ENCODE measurements at places on chromosomes 12 and 14.
A peak's percentile ranks its signal among the peaks of the same experiment; 100 is the strongest.

GRCh38 chr14:82755923-82756322, 1222.3 kb upstream of the SEL1L start:
- DNase-seq = no peak

GRCh38 chr14:64680714-64681065, 23.5 kb upstream of the PLEKHG3 start:
- no peak for DNase-seq

DNA sequence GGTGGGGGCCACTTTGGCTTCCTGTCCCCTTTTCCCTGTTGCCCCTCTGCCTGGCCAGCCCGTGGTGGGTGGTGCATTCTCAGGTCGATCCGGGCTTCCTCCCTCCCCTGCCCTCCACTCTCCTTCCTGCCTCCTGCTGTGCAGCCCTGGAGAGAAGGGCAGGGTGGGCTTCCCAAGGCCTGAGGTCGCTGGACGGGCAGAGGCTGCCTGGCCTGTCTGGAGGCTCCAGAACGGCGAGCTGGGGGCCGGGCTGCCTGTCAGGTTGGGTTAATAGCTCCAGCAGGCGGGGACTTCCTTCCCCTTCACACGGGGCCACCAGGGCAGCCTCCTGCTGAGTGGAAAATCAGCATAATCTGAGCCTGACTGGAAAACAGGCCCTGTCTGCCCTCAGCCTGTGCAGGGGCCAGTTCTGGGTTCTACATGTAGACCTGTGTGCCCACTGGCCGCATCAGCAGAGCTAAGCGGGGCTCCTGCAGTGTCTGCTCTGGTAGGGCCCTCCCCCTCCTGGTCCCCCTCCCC, 11.3 kb downstream of the KIF26A start:
- no peak for DNase-seq

- no peak for DNase-seq
Measured at GRCh38 chr12:55696796-55697462, 10.8 kb downstream of the ITGA7 start.

GRCh38 chr14:48751293-48751692, 834.9 kb downstream of the RPS29 start:
- no peak for DNase-seq

- peak; percentile 23 for DNase-seq
Measured at GRCh38 chr12:1838205-1838993, 18.0 kb downstream of the LRTM2 start.

- no peak for DNase-seq
Measured at GRCh38 chr12:24038211-24038997, 88.9 kb upstream of the SOX5 start.

DNA sequence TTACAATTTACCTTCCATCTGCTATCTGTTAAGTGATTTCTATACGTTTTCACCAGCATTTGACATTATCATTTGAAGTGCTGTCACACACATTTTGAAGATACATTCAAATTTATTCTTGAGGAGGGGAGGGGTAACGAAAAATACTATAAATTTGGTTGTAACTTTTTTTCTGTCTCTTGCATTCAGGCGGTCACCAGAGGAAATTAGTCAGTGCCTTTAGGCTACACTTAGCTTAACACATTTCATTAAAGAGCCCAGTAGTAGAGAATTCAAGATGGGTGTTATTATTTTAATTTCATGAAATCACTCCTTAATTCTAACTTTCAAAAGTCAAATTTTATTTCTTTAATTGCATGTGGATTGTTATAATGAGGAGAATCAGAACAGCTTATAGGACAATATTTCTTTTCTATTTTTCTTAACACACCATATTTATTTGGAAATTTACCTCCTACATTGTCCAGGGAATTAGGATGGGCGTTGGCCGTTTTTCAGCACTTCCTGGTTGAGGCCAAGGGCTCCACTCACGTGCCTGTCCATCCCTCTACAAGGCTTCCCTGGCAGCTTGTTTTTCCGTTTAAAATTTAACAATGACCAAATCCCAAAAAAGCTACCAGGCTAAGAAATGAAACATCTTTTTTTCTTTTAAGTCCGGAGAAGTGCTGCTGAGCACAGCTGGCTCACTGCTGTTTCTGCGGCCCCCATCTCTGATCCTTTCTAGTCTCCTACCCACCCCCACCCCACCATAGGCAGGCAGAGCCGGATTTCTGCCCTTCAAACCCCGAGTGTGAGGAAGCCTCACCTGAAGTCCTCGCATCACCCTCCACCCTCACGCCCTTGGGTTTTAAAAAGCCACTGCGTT, 1.1 kb upstream of the FAR2 start:
- no peak for DNase-seq

- no peak for DNase-seq
Measured at GRCh38 chr14:102778338-102779083, 1.3 kb downstream of the TRAF3 start.

- DNase-seq = no peak
Measured at GRCh38 chr12:79508622-79509021, 182.1 kb downstream of the PAWR start.

DNA sequence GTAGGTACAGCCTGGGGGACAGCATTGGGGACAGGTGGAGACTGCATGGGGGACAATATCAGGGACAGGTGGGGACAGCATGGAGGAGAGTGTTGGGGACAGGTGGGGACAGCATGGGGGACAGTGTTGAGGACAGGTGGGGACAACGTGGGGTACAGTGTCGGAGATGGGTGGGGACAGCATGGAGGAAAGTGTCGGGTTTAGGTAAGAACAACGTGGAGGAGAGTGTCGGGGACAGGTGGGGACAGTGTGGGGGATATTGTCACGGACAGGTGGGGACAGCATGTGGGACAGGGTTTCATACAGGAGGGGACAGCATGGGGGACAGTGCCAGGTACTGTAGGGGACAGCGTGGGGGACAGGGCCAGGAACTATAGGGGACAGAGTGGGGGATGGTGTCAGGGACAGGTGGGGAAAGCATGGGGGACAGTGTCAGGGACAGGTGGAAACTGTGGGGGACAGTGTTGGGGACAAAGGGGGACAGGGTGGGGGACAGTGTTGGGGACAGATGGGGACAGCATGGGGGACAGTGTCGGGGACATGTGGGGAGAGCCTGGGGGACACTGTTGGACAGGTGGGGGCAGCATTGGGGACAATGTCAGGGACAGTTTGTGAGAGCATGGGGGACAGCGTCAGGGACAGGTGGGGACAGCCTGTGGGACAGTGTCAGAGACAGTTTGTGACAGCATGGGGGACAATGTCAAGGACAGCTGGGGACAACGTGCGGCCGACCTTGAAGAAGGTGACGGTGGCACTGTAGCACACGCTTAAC, 213.1 kb downstream of the TMEM121 start:
- DNase-seq = peak; percentile 10

DNA sequence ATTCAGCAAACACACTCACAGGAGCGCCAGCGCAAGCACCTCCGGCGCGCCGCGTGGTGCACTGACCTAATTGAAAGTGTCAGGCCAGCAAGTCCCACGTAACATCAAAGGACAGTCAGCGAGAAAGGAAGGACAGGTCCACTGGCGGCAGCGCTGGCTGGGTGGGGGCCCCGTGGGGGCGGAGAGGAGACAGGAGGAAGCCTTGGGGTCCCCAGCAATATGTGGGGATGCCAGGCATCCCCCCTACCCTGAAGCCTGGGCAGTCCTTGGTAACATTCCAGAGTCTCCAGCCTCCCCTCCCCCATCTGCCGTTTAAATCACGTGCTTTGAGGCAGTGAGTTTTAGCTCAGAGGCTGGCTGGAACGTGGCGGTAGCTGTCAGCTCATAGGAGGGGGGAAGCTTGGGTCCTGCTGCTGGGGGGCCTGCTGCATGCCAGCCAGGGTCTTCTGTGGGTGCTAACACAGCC, 159.2 kb downstream of the CALM1 start:
- DNase-seq = no peak

GRCh38 chr12:992647-993046, 1.6 kb downstream of the ERC1 start:
- no peak for DNase-seq

GRCh38 chr12:79763766-79764452, 73.1 kb upstream of the PAWR start:
- no peak for DNase-seq

GRCh38 chr12:18332173-18332572, 70.9 kb downstream of the PIK3C2G start:
- DNase-seq = no peak

GRCh38 chr14:60278350-60278749, 29.3 kb downstream of the PPM1A start:
- no peak for DNase-seq

- no peak for DNase-seq
Measured at GRCh38 chr12:124388679-124389137, 93.8 kb downstream of the RFLNA start.

DNA sequence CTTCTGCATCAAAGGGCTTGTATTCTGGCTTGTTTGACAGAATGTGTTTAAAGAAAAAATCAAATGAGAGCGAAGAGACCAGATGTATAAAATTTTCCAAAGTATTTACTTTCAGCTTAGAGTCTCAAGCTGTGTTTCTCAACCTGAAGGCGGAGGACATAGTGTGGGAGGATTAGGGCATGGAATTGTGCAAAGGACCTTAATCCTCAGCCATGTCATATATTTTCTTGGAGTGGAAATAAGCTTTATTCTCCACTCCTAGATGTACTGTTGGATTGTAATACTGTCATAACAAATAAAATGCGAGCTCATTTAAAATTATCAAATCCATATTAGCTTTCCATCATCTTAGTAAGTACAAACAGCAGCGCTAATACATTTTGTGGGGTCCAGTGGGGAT, 154.0 kb downstream of the PAH start:
- DNase-seq = no peak

DNA sequence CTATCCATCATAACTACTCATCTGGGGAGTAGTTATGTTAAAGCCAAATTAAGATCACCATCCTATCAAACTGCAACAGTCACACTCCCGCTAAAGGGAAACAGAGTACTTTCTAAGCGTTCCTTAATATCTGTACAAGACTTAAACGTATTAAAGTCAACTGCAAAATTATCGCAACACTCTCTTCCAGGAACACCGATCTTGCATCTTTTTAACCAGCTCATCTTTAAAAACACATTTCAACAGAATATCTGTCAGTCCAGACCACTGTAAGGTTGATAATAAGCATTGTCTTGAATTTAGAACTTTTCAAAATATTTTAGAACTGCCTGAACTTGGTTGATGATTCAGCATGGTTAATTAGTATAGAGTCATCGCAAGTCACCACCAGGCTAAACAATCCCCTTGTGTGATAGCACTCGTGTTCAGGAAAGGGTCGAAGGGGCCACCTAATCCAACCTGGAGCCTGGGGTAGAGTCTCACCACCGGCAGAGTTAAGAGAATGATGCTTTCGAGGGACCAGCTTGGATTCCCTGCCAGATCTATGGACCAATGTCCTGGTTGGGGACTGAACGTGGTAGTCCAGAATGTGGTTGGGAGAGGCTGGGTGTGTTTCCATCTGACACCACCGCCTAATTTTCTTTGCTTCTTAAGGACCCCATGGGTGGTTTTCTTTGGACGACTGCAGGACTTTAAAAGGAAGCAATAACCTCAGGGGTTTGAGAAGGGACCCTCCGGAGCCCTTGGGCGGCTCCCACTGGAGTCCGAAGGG, 890 bp downstream of the SPTLC2 start:
- no peak for DNase-seq

DNA sequence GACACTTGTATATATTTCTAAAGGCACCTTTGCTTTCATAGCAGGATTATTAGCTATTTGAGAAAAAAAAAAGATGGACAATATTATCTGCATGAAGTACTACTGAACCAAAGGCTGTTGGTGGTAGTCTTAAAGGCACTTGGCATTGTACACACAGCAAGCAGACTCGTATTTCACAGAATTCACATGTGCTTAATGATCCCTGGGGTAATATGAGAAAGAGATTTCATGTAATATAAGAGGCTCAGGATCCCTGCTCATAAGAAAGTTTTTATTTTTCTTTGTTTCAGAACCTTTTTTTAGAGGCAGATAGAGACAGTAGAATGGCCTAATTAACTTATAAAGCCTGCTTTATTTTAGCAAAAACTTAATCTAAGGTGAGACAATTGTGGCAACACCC, 59.5 kb downstream of the SYNE2 start:
- DNase-seq = no peak

DNA sequence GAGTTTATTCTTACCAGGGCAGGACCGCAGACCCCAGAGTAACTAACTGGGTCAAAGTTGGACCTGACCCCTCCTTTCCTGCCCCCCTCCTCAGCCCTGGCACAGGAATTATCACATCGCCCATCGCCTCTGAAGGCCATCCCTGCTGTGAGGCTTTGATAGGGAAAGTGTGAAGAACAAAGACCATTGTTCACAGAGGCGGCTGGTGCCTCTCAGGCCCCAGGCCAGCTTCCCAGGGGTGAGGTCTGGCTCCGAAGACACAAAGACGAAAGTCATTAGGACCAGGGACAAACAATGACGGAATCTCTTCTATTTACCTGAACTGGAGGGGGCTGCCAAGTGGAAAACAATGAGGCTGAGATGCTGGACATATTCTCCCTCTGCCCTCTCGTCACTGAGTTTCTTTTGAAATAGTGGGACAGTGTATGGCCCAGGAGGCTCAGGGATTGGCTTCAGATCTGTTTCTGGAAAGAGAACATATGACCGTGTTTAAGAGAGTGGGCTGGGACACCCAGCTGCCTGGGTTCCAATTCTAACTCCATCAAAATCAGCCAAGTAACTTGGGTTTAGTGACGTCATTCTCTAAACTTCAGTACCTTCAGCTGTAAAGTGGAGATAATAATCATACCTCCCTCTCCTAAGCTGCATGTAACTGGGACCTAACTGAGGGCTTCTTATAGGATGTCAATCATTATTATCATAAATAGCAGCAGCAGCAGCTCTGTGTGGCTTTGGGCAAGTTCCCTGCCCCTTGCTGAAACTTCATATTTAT, 769.4 kb downstream of the MED13L start:
- no peak for DNase-seq

- no peak for DNase-seq
Measured at GRCh38 chr14:81506487-81506886, 27.2 kb downstream of the SEL1L start.

DNA sequence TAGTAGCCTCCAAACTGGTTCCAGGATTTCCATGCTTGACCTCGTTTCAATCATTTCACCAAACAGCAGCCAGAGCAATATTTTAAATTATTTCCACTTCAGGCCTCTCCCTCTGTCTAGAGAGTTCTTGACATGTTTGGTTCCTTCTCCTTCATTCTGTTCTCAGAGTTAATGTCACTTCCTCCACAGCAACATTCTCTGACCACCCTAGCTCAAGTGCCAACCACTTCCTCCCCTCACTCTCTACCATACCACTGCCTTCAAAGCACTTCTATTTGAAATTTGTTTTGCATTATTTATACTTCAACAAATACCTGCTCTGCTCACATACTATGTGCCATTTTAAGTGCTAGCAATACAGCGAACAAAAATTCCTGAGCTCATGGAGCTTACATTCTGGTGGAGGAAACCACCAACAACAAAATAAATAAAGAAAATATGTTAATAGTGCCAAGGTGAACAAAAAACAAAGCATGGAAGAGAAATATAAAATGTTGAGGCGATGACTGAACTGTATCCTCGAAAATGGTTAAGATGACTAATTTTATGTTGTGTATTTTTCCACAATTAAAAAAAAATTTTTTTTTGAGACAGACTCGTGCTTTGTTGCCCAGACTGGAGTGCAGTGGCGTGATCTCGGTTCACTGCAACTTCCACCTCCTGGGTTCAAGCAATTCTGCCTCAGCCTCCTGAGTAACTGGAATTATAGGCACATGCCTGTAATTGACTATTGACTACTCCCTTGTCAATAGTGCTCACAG, 17.3 kb downstream of the BAZ1A start:
- no peak for DNase-seq

GRCh38 chr14:96783043-96783914, 13.9 kb upstream of the VRK1 start:
- DNase-seq = no peak

- no peak for DNase-seq
Measured at GRCh38 chr14:39469094-39469710, 37.0 kb upstream of the FBXO33 start.

GRCh38 chr14:51160871-51161270, 66.0 kb upstream of the TRIM9 start:
- no peak for DNase-seq
